Stimulated activated CD8-positive, alpha-beta memory T cell treated with anti-CD3 and anti-CD28 coated beads, Interleukin-4, amount 100 ng/mL, for 1 hour (primary cell): ENCODE measurements at places on chromosomes 2 and 18.

DNA sequence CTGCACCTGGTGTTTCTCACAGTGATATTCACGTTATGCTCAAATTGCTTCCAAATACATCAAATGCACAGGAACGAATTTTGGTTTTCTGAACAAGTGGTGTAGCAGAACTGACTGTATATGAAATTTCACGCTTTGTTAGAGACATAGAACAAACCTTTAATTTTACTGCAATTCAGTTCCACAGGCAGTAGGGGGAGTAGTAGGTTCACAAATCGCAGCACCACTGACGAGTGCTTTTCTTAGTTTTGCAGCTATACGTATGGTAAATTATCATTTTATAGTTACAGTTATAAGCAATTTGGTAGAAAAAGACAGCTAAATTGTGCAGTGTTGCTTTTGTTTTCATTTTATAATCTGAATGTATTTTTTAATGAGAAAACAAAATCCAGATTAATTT, 113.3 kb downstream of the KIAA1328 start:
- DNase-seq: no peak

GRCh38 chr2:54676656-54677055, 46.8 kb upstream of the EML6 start:
- DNase-seq: no peak

DNA sequence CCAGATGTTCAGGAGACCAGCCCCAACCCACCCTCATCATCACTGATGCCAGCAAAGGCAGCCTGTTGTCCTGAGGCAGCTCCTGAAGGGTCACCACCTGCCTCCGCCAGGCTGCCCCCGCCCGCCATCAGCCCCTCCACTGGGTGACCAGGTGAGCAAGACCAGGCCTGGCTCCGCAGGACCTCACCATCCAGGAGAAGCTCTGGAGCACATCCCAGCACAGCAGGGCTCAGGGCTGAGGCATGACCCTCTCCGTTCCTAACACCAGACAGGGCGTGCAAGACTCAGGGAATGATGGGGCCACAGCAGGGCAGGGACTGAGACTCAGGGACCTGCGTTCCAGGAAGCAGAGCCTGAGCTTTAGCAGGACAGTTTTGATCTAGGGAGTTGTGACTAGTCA, 218.8 kb upstream of the RAB6C start:
- DNase-seq: no peak

DNA sequence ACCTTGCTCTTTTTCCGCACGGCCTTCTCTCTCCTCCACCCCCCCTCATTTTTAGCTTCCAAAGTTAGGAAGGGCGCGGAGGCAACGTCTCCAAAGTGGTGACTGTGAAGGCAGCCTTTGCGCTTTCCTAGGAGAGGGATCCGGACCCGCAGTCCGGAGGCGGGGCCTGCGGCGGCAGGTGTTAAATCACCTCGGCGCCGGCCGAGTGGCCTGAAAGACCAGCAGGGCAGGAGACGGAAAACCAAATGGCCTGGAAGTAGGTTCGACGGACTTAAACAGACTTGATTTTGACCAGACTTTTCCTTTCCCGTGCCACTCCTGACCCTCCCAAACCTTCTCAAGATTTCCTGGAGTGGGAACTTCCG, 615 bp downstream of the GORASP2 start:
- DNase-seq: peak; percentile 5

DNA sequence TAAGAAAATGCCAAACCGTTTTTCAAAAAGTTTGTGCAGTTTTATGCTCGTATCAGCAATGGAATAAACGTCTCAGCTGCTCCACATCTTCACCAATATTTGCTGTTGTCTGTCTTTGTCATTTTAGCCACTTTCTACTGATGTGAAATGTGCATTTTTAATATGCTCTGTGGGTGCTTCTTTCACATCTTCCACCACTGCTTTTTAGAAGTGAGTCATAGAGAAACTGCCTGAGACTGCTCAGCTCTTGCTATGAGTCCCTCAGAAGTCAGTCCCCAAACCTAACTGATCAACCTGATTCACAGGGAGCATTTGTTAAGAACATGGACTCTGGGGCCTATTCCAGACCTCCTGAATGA, 41.0 kb upstream of the EPC2 start:
- DNase-seq: no peak

- DNase-seq: no peak
These were observed 493 bp downstream of the FN1 start for GRCh38 chr2:215435280-215435869.

DNA sequence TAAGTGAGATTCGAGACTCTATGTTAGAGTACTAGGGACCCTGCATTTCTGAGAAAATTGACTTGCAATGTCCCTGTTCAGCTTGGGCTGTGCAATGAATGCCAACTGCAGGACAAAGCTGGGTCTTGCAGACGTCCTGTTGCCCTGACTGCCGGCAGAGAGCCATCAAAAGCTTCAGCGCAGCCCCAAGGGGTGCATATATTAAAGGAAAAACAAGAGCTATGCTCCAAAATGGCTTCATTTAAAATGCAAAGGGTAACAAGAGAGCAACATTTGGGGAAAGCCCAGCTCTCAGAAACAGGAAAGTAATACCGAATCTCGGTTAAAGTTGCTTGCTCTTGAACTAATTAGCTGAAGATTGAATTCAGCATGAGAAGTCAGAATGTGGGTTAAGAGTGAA, 110.9 kb upstream of the PNPT1 start:
- DNase-seq: no peak
